NCI-H1105 (cell line): ENCODE measurements at places on chromosomes 2 and 18.

DNA sequence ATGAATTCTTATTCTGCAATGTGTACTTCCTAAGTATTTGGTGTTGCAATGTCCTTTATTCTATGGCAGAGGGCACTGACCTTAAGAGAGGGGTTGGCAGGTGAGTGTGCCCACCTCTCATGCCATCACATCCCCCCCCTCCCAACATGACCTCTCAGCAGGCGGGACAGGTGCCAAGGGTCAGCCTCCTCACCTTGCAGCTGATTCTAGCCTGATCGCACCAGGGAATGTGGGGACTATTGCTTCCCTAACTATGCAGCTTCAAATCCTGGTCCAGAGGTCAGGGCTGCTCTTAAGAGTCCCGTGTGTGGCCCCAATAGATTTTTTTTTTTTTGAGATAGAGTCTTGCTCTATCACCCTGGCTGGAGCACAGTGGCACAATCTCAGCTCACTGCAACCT, 9.5 kb downstream of the HJURP start:
- no peak for DNase-seq

- no peak for DNase-seq
Observed at GRCh38 chr18:27213123-27213717, 28.1 kb upstream of the CHST9 start.

DNA sequence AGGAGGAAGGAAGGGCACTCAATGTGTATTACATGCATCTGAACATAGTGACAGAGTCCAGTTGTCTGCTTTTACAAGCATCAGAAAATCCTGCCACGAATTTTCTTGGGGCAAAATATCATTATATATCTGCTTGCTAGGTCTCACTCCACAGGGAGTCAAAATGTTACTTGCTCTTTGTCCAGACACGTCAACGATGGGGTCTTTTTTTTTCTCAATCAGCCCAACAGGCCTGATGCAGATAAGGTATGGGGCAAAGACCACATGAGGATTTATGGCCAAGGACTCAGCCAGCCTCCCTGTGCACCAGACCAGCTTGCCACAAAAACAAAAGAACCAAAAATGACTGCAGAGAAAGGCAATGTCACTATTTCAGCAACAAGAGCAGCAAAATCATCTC, 323.4 kb upstream of the PKDCC start:
- DNase-seq, result no peak

DNA sequence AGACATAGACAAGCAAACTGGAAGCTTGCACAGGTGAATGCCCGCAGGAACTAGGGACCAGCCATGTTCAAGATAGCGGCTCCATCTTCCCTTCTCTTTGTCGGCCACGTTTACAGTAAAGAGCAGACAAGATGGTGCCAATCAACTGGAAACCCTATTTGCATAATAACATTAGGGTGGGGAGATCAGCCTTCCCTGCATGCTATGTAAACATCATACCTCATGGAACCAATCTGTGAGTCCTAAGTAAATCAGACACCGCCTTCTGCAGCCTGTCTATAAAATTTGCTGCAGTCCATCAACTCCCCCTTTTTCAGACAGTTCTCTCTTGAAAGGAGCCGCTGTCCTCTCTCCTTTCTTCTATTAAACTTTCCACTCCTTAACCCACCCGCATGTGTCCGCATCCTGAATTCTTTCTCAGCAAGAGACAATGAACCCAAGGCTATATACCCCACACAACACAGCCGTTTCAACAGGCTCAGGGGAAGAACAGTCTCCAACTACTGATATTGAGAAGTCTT, 384.4 kb downstream of the EIPR1 start:
- DNase-seq, result no peak

DNA sequence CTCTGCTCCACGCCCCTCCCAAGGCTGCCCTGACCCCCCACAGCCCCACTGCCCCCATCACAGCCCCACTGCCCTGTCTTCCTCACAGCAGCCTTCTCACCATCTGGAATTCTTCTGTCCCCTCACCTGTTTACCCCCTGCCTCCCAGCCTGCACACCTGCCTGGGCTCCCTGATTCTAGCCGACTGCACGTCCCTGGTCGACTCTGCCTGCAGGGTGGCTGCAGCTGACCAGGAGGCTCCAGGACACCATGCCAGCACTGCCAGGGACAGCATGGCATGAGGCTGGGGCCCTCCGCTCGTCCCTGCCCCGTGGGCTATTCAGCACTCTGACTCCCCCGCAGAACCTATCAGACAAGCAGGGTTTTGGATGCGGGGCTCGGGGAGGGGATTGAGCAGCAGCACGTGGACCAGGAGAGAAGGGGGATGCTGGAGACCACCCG, 254.1 kb downstream of the HDAC4 start:
- no peak for DNase-seq

GRCh38 chr2:223054193-223054781, 2.3 kb downstream of the KCNE4 start:
- DNase-seq, result no peak

DNA sequence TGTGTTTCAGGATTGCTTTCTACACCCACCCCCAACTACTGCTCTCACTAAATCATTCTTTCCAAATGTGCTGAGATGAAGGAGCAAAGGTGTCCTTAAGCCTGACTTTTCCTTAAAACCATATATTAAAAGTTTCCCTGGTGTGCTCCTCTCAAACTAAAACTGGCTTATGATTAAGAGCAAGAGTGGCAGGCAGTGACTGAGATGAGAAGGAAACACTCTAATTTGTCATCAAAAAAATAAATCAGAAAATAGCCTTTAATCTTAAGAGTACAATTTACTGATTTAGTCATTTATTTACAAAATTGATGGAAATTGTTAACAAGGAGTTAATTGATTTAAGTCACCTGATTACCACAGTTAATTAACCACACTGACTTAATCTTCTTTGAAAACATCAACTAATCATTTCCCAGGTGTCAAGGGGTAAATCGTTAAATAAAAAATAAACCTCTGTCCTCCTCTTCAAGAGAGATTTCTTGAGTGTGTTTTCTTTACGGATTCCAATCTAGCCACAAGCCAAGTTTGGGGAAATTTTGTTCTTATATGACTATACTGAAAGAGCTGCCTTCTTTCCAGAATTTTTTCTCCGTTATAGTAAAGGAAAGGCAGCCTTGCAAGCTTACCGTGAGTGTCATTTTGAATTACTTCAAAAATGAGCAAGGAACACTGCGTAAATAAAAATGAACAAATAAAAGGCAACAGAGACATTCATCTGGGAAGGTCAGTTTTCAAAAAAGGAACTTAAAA, 17.4 kb downstream of the LRP2 start:
- no peak for DNase-seq

GRCh38 chr2:188475945-188476344, 184.3 kb downstream of the GULP1 start:
- DNase-seq, result no peak

- DNase-seq, result no peak
Observed at GRCh38 chr2:221197225-221197856, 374.8 kb downstream of the EPHA4 start.

DNA sequence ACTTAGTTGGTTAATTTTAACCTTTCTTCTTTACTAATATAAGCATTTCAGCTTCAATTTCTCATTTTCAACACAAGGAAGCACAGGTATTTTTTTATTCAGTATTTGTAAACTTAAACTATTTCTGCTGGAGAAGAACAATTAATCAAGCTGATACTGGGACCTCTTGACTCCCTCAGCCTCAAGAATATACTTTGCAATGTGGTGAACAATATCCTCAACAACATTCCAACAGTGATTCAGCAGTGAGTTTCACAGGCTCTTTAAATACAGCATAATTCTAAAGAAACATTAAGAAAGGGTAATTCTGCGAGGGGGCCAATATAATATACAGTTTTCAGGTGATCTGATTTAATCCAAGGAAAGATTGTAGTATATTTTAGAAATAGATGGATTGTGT, 10.0 kb downstream of the RAPGEF4 start:
- DNase-seq, result no peak

- no peak for DNase-seq
Observed at GRCh38 chr2:143684551-143685320, 555.5 kb downstream of the ARHGAP15 start.

DNA sequence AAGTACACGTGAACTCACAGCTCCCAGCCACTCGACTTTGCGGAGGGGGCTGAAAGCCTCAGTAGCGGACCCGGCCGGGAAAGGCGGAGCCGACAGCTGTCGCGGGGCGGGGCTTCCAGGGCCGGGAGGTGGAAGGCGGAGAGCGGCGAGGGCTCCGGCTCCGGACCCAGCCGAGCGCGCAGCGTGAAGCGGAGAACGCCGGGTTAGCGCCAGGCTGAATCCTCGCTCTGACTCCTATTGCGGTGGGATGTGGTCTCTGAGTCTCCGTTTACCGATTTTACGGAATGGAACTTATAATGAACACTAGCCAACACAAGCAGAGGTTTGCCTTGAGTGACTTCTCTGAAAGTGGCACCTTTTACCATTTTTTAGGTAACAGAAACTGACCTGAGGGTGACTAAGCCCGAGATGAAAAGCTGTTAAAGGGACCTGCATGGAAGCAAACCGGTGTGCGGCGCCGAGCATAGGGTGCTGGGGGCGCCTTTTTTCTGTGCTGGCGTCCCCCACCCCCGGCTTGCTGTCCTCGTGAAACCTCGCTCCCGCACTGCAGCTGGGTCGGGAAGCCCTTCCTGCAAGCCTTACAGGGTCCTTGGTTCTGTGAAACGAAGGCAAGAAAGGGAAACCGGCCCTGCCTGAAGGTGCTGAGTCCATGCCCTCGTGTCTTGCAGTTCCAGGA, 72.9 kb downstream of the EN1 start:
- DNase-seq, result peak; percentile 68

- DNase-seq, result no peak
Observed at GRCh38 chr2:104857262-104858005, 3.5 kb downstream of the POU3F3 start.

GRCh38 chr2:55948176-55948923, 24.8 kb upstream of the EFEMP1 start:
- no peak for DNase-seq

DNA sequence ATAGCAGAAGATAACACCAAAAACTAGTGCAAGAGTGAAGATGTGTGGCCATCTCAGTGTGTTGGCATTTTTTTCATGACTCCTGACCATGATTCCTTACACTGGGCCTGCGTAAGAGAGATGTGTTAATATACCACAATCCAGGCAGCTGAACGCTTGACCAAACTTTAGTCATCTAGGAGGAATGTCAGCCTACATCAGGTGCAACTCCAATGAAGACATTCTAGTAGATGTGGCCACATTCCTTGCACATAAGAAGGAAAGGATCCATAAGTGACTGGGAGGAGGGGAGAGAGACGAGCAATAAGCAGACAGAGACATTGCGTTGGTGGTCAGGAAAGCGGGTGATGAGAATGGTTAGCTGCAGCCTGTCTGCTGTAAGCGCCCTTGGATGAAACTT, 42.6 kb downstream of the CYRIA start:
- DNase-seq, result no peak

- no peak for DNase-seq
Observed at GRCh38 chr2:73103018-73103542, 9.7 kb downstream of the RAB11FIP5 start.

DNA sequence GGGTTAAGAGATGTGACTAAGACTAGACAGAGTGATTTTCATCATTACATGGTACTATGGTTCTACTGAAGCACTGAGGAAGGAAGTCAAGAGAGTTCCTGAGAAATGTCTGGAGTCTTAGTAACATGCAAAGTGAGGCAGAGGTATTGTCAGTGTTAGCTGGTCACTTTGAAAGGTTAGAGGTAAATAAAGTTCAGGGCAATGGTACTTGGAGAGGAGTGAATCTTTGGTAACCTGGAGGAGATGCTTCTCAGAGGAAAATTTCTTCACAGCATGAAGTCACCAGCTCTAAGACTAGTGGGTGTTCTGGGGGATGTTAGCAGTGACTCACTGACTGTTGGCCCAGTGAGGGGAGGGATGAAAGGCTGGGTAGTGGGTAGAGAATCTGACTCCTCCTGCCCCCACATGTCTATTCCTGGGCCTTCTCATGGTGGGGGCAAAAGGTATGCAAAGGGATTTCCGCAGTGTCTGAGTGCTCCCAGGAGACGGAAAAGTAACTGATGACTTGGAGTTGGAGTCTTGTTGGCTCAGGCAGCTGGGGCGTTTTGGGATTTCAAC, 23.3 kb upstream of the IL1RN start:
- no peak for DNase-seq

DNA sequence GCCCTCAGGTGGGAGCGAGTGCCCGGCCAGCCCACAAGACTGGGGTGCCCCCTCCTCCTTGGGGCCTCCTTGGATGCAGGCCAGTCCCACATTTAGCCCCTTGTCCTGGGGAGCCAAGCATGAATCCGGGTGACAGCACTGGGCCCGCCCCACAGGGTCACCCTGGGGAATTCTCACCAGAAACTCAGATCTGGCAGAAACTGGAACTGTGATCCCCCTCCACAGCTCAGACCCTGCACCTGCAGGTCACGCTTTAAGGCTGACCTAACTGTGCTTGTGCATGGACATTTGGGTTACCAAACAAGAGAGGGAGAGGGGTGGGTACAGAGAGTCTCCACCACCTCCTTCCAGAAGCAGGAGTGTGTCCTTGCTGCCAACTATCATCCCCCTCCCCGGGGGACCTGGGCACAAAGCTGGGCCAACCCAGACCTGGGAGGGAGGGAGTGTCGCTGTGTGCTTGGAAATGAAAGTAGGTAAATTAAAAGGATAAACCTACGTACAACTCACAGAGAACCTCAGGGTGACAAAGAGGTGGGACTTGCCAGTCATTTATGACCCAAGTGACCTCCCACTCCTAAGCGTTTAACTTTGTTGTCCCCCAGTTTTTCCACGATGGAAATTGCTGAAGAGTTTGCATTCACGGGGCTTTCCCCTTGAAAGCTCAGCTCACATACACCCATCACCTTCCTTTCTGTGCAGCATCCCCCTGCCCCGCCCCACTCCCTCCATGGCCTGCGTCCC, 9.1 kb downstream of the ITM2C start:
- no peak for DNase-seq

DNA sequence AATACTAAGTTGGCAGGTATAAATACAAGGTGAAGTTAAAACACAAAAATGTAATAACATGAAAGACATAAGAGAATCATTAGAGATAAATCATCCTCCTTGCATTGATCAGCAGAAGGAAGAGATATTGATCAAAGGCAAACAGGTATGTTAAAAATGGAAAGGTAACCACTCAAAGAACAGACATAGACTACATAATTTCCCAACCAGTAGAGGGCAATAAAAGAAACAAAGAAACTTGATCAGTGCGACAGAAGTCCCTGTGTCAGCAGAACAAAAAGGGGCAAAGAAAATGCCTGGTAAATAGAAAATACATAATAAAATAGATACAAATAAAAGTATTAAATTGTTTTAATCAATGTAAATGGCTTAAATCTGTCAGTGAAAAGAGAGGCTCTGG, 53.6 kb downstream of the FAM228A start:
- DNase-seq, result peak; percentile 11

- no peak for DNase-seq
Observed at GRCh38 chr2:18797133-18797845, 207.9 kb upstream of the NT5C1B start.

GRCh38 chr18:46678785-46679399, 21.9 kb upstream of the LOXHD1 start:
- DNase-seq, result no peak

- no peak for DNase-seq
Observed at GRCh38 chr2:102461188-102461587, 11.8 kb upstream of the SLC9A4 start.

DNA sequence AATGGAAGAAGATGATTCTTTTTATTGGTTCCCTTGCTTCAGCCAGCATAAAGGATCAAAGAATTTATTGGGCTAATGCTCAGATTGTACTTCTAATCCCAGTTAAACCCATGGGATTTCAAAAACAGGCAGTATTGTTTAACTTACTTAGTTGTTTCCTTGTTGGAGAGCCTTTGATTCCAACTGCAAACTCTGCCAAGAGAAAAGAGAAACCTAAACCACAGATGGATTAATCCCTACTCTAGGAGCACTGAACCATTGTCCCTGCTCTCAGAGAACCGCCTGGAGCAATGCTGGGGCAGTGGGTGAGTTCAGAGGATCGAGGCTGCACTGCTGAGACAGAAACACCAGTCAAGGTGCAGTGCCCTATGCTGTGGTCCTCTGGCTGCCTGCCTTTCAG, 44.9 kb upstream of the SIGLEC15 start:
- DNase-seq, result no peak
